H7 (cell line): ENCODE measurements at places on chromosomes 12 and 14. TPM values are rescaled to one million over a fixed set of nuclear protein-coding genes. Genes with fewer than 3 reads are reported as not detected.

The SYCP3 gene
- total RNA-seq: not detected in 2 replicates

The PGF gene
- total RNA-seq: 4.6 and 6.9 TPM in 2 replicates

The CCDC198 gene
- not detected in 2 replicates for total RNA-seq

The SERPINA9 gene
- total RNA-seq: not detected in 2 replicates

The SLC41A2 gene
- total RNA-seq: 1.00 and 1.9 TPM in 2 replicates

The SPRYD3 gene
- total RNA-seq: 8.3 and 8.7 TPM in 2 replicates

The CARMIL3 gene
- total RNA-seq: 2.3 and 6.5 TPM in 2 replicates

The CMA1 gene
- not detected in 2 replicates for total RNA-seq

DNA sequence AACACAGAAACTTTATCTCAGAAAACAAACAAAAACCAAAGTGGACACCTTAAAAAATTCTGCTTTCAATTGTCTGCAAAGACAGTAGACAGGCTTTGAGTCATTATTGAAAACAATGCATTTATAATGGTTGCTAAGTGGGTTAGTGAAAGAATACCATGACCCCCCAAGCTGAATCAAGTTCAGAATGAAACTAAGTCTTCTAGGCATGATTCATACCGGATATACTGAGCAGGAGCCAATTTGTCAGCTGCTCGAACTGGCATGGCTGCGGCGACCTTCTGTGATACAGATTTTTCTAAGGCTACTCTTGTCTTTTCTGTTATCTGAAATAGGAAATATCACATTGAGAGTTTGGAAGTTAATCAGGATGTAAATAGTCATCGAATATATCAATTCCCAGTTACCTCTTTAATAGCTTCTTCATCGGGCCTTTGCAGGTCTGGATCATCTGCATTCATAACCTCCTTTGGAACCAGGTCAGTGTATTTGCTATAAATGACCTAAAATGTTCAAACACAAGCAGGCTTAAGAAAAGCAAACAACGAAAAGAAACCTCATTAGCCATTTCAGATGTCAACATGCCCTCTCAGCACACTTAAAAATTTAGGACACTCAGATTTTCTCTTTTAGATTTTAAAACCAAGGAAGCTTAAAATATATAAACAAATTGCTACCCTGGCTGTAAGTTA lies 22.3 kb downstream of the SNW1 start:
- DNase-seq: no peak

GRCh38 chr12:63294327-63294632 lies 143.3 kb upstream of the AVPR1A start:
- DNase-seq: no peak

DNA sequence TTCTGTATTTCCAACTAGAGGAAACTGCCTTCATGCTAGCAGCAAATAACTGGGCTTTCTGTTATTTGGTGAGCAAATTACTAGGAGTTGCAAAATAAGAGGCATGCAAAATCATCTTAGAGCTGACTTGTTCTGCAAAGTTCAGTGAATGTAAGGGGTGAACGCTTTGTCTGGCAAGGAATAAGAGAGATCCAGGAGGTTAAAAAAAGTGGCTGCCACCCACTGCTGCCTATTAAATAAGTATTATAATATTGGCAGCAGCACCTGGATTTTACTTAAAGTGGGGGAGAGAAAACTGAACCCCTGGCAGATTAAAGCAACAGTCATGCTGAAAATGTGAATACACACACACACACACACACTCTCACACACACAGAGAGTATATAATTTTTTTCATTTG lies 557.0 kb downstream of the FLRT2 start:
- DNase-seq: no peak

DNA sequence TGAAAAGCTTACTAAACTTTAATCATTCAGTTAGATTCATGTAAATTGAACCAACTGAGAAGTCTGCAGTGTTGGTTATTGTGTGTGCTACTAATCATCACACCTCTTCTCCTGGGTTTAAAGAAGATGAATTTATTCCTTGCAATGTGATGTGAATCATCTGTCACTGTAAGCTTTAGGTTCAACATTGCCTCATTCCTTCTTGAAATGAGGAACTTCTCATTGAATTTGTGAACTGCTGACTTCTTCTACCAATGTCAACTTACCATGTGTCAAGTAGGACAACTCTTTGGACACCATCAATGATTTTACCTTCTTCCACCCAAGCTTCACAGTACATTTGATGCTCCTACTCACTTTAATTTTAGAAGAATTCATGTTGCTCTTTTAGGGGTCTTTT lies 17.4 kb upstream of the PRB2 start:
- no peak for DNase-seq

- DNase-seq: no peak
Observed at GRCh38 chr12:125149160-125150108, 84.2 kb downstream of the AACS start.

GRCh38 chr12:111035578-111036301 lies 115.4 kb upstream of the MYL2 start:
- DNase-seq: peak; percentile 77

GRCh38 chr14:37819155-37820015 lies 224.0 kb downstream of the TTC6 start:
- DNase-seq: no peak

GRCh38 chr12:75856235-75856634 lies 175.3 kb downstream of the PHLDA1 start:
- DNase-seq: no peak

DNA sequence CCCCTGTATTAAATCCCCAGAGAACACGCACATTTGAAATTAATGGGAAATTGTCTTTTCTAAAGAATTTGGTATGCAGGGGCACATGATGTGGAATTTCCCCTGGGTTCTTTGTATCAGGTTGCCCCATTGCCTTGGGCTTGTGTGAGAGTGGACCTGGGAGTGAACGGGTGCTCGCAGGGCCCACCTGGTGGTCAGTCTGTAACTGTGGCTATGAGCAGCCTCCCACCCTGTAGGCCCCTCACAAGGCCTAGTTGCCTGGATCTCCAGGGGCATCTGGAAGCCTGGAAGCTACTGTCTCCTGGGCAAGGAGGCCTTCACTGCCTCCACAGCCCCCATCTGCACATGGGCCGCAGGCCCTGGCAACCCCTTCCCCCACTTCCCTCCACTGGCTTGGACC lies 96.7 kb downstream of the SLC25A47 start:
- DNase-seq: peak; percentile 84

- DNase-seq: no peak
Observed at GRCh38 chr12:115943630-115944391, 333.7 kb downstream of the MED13L start.

- DNase-seq: peak; percentile 84
Observed at GRCh38 chr12:2641207-2641606, 153.6 kb upstream of the FKBP4 start.

DNA sequence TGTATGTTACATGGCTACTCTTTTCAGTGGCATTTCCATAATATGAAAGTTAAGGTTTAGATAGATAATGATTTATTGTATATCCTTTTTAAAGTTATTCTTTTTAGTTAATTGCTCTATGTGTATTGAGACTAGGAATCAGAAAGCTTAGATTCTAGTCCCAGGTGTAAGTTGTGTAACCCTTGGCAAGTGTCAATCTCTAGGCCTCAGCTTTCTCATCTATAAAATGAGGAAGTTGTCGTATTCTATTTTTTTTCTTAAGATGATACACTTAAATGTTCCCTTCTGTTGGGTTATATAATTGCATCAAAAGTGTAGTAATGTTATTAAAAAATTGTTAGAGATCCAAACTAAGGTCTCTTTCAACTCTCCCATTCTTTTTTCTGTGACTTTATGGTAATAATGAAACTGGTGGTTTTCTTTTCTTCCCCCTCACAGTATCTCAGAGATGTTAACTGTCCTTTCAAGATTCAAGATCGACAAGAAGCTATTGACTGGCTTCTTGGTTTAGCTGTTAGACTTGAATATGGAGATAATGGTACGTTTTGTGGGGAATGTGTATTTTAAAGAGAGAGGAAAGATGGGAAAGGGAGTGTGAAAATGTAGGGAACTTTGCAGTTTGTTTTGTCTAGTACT lies 4.1 kb downstream of the RTRAF start:
- no peak for DNase-seq

GRCh38 chr12:53044052-53044581 lies 5.7 kb upstream of the TNS2 start:
- peak; percentile 38 for DNase-seq

- DNase-seq: no peak
Observed at GRCh38 chr12:20588042-20588441, 107.1 kb upstream of the SLCO1C1 start.

DNA sequence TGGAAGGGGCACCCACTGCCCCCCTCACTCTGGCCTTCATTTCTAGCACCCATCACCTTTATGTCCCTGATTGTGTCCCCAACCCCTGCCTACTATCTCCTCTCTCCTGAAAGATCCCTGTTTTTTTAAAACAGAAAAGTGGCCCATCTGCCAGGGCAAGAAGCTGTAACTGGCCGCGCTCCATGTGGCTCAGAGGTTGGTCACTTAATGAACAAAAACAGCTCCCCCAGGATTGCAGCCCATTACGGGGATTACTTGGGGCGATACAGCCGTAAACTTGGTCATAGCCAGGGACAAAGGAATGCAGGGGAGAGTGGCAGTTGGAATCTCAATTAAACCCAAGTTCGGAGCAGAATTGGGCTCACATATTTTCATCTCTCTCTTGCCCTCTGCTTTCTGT lies 34.8 kb upstream of the VSX2 start:
- no peak for DNase-seq

- DNase-seq: no peak
Observed at GRCh38 chr12:109982210-109982609, 14.0 kb downstream of the GIT2 start.
